ENCODE measurements at places on chromosomes 12 and 14.

GRCh38 chr12:75807494-75807893, 224.1 kb downstream of the PHLDA1 start:
- no peak for DNase-seq

DNA sequence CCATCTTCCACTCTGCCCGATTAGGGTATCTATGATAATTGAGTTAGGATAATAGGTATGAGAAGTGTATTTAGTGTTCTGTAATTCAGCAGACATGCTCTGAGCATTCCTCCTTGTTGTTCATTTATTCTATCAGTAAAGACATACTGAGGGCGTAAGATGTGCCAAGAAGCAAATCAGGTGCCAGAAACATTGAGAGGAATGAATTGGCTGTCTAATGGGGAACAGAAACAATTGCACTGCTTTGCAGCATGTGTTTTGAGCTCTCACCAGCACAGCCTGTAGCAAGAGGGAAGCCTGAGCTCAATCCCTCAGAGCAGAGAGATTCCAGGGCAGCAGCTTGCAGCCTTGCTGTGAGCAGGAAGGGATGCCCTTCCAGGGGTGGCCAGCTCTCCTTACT, 589.3 kb downstream of the BCL11B start:
- no peak for DNase-seq

DNA sequence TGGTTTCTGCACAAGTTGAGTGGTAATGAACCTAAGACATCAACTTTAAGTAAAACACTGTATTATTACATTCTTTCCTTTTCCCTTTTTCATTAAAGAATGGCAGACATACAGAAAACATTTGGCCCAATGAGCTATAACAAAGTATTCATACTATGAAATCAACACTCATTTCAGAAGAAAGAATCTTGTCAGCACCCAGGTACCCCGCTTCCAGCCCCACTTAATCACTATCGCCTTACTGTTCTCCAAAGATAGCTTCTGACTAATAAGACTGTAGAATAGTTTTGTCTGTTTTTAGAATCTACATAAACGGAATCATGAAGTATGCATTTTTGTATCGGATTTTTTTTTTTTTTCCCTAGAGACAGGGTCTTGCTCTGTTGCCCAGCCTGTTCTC, 9.5 kb downstream of the CNTN1 start:
- no peak for DNase-seq

DNA sequence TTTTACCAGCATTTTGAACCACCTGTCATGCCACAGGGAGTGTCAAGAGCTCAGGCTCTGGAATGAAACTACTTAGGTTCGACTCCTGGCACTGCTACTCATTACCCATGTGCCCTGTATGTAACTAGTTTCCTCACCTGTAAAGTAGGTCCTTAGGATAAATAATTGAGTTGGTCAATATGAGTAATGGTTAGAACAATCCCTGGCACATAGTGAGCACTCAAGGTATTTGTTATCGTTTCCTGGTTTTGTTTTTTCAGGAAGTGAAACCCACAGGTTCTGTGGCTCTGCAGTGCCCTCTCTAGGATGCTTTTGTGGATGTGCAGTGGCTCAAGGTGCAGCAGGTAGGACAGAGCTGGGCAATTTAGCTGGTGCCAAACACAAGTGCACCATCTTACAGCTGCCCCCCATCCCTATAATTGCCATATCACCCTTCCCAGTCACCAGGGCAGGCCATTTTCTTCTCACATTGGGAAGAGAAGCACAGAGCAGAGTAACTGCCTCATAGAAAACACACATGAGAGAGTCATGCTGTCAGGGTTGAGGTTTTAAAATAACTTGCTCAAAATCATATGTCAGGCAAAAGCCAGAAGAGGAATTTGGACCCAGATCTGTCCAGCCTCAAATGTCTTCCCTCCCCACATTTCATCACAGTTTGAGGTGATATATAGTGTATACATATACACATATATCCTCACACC, 297.5 kb downstream of the RPAP3 start:
- DNase-seq: peak; percentile 52

DNA sequence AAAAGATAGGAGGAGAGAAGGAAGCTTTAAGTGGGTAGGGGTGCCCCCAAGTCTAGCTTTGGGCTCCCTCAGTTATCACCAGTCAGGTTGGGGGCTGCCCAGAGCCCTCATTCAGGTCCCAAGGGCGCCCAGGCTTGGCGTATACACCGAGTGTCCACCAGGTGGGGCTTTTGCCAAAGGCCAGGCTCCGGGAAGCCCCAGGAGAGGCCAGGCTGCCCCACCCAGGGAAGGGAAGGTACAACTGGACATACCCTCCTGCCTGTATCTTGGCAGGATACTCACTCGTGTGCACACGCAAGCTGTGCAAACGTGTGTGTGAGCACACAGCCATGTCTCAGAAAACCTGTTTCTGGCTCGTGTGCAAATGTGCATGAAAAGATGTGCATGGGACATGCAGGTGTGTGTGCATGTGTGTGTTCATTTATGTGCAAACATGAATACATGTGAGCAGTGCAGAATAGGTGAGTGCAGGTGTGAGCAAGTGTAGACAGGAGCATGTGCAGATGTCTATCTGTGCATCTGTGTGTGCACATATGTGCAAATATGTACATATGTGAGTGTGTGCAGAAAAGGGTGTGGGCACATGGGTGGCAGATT, 103.9 kb upstream of the MYL2 start:
- peak; percentile 41 for DNase-seq

GRCh38 chr12:12088147-12088546, 17.4 kb downstream of the BCL2L14 start:
- DNase-seq: no peak

DNA sequence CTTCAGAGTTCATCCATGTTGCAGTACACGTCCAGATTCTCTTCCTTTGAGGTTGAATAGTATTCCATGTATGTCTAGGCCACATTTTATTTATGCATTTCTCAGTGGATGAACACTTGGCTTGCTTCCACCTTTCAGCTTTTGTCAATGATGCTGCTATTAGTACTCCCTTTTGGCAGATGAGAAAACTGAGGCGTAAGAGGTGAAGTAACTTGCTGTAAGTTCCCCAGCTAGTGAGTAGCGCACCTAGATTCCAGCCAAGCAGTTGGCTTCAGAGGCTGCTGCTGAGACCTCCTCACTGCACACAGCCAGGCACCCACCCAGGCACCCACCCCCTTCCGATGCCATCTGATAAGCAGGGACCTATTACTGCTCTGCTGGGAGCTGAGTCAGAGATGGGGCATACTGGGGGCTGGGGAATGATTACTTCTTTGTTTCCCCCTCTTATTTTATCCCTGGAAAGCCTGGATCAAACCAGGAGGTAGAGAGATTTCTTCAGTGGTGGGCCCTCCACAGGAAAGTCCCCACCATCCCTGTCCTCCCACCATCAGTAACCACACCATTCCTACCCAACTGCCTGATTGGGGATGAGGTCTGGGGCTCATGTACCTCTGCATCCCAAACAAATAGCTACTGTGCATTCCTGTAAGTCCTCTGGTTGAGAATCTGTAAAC, 234.6 kb downstream of the PCNX1 start:
- DNase-seq: no peak

DNA sequence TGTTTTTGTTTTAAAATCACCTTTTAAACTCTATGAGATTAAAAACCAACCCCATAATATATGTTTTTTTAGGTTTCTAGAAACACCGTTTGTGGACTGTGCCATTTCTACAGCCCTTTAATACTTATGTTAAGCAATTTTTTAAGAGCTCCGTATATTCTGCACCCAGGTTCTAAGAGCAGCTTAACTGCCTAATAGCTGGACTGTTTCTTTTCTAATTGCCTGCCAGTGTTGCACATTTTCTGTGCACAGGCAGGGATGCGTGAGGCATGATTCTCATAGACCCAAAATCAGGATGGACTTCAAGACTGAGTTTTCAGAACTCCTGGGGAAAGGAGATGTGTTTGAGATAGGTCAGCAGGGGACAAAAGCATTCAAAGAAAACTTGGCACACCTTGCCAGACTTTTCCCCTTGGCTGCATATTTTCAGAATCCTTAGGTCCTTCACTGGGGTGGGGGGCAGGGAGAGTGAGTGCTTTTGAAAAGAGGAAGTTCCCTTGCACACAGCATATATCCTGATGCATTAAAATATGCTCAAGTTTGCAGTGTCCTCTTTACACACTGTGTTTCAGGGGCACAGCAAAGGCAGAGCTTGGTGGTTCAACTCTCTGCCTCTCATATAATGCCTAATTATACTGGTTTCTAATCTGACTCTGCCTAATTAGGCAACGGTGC, 27.9 kb downstream of the TMEM30B start:
- no peak for DNase-seq

GRCh38 chr12:74689071-74689655, 151.5 kb downstream of the ATXN7L3B start:
- peak; percentile 27 for DNase-seq

DNA sequence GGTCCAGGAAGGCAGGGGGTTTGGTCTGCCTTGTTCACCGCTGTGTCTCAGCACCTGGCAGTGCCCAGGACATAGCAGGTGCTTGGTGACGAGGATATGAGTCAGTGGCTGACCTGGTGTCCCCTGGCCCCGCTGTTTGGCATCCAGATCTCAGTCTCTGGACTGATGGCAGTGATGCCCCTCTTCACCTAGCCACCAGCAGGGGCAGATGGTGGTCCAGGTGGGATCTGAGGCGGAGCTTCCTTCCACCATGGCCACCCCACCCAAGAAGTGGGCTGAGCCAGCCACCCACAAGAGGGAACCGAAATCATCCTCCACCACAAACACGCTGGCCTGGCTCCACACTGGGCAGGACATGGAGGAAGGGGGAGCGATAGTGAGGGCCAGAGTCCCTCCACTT, 16.1 kb upstream of the SH2B3 start:
- no peak for DNase-seq

GRCh38 chr12:121218588-121219352, 8.8 kb downstream of the P2RX4 start:
- DNase-seq: no peak

DNA sequence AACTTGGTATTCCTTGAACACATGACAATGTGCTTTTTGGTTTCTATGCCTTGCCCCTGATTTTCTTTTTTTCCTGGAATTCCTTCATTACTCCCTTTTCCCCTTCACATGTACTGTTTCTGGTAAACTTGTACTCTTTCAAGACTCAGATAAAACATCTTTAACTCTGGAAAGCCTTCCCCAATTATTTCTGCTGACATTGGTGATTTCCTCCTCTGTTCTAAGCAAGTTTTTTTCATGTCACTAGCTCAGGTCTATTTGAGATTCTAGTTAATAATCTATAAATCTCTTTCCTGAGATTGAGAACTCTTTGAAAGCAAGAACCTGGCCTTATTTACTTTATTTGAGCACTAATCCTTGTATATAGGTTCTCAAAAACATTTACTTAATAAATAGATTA, 24.0 kb upstream of the PTPRQ start:
- DNase-seq: no peak

GRCh38 chr12:115943630-115944391, 333.7 kb downstream of the MED13L start:
- DNase-seq: no peak

GRCh38 chr12:170371-171225, 43.4 kb downstream of the SLC6A12 start:
- no peak for DNase-seq

- peak; percentile 86 for DNase-seq
Measured at GRCh38 chr14:76767681-76768656, 6.7 kb downstream of the VASH1 start.

- no peak for DNase-seq
Measured at GRCh38 chr12:124000111-124000510, 27.1 kb downstream of the ZNF664 start.

DNA sequence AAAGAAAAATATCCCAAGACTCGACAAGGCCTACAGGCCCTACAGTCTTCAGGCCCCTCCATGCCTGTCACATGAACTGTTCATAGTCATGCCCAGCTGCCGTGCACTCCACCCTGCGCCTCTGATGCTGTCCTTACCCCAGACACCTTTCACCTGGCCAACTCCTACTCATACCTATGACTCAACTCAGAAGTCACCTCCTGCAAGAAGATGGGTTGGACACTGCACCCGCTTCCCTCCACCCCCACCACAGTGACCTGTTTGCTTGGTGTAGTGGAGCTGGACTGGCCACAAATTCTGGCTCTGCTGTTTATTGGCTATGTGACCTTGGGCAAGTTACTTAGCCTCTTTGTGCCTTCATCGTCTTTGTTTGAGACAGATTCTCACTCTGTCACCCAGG, 56.2 kb downstream of the PHETA1 start:
- DNase-seq: no peak

DNA sequence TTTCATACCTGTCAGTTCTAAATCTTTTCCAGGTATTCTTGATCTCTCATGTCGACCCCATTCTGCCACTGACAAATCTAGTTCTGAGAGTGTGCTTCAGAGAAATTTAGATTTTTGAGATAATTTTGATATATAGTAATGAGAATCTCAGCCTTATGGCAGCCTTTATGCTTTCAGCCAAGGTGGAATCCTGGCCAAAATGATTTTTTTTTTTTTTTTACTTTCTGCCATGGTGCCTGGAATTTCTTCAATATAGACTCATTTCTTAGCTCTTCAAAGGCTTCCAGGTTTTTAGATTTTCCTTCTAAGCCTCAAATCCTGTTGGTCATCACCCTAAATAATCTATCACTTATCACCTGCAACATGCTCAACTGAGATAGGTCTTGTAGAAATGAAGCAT, 926.6 kb downstream of the NRXN3 start:
- DNase-seq: no peak

GRCh38 chr14:91843437-91843836, 23.9 kb downstream of the TC2N start:
- no peak for DNase-seq

GRCh38 chr14:60184146-60184904, 19.1 kb upstream of the DHRS7 start:
- peak; percentile 15 for DNase-seq

DNA sequence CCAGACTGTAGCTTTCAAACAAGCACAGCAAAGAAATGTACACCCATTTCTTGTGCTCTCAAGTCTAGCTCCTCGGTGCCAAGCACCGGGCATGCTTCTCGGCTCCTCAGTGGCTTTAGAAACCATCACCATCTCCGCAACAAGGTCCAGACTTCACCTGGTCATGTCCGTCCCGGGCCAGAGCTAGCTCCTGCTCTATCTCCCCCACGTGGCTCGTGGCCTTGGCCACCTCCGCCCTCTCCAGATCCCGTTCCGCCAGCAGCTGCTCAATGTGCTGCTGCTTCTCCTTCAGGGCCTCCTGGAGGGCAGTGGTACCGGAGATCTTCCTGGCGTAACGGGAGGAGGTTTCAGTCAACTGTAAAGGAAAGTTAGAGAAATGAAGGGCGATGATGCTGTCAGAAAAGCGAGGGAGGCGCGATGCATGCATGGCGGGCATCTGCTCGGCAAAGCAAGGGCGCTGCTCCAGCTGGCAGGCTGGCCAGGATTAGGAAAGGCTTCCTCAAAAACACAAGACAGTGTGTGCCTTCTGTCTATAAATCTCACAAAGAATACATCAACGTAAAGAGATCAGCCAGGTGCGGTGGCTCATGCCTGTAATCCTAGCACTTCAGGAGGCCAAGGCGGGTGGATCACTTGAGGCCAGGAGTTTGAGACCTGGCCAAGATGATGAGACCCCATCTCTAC, 67.4 kb downstream of the CLIP1 start:
- no peak for DNase-seq

GRCh38 chr12:12684375-12685106, 11.4 kb downstream of the GPR19 start:
- DNase-seq: no peak

Data from CD4-positive, alpha-beta T cell treated with Interleukin-1 beta for 1 hour (primary cell).